EL (cell line): ENCODE measurements at places on chromosomes 7 and 10.

DNA sequence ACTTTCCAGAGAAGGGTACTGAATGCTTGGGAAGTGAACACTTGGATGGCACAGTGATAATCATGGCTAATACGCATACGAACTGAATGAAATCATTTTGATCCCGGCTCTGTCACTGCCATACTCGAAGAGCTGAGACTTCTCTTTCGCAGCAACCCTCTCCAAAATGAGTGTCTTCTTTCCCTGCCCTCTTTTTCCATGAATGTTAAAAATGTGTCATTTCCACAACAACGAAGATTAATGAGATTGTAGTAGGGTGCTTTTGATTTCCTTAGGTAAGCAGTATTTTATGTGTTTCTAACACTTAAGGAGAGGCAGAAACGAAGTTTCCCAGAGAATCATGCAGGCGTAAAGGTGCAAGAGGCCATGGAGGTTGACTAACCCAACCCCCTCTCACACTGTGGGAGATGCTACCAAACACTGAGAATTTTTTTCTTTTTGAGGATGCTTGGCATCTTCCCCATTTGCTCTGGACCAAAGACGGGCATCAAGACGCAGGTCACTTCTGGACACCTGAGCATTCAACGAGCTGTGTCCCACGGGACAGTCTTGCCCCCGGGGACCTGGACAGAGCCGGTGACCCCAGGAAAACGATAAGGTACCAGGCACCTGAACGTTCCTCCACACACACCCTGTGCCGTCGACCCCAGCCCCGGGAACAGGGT lies 823 bp downstream of the COPG2 start:
- peak; percentile 11 for DNase-seq

- no peak for DNase-seq
These were observed 1024.8 kb upstream of the AUTS2 start for GRCh38 chr7:68573271-68574005.

DNA sequence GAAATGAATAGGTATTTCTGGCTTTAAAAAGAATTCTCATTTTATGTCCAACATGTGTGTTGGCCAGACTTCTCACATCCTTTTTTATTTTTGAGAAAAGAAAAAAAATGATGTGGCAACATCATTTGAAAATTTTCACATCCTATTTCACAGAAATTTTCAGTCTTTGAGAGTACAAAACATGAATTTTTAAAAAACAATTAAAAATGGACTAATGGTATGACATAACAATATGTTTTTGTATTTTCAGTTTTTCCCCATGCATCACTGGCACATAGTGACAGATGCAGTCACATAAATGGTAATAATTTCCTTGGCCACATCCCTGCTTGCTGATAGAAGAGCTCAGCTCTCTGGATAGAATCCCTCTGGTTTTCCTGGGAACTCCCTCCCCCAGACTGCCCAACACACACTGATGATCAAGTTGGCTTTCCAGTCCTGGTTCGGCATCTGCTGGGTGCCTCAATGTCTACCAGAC lies 188.5 kb upstream of the AGR3 start:
- no peak for DNase-seq

GRCh38 chr7:19404912-19405329 lies 259.7 kb upstream of the FERD3L start:
- peak; percentile 98 for DNase-seq

DNA sequence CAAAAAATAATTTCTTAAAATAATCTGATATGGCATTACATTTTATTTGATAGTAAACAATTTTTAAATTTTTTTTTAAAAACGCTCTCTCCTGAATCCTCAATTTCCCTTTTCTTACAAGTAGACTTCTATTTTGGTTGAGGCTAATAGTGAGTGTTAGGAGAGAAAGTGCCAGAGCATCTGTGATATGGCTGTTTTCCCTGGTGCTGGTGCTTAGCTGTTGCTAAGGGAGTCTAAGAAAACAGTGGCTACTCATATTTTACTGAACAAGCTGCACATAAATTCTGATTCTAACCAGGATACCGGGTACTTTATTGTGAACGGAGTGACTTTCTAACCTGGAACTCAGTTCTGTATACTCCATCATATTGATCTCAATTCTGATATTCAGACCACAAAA lies 311.1 kb upstream of the KIAA1217 start:
- DNase-seq: no peak
